ENCODE measurements at places on chromosomes 5 and 9.

- no peak for DNase-seq
Measured at GRCh38 chr9:90799271-90799852, 2.3 kb upstream of the SYK start.

DNA sequence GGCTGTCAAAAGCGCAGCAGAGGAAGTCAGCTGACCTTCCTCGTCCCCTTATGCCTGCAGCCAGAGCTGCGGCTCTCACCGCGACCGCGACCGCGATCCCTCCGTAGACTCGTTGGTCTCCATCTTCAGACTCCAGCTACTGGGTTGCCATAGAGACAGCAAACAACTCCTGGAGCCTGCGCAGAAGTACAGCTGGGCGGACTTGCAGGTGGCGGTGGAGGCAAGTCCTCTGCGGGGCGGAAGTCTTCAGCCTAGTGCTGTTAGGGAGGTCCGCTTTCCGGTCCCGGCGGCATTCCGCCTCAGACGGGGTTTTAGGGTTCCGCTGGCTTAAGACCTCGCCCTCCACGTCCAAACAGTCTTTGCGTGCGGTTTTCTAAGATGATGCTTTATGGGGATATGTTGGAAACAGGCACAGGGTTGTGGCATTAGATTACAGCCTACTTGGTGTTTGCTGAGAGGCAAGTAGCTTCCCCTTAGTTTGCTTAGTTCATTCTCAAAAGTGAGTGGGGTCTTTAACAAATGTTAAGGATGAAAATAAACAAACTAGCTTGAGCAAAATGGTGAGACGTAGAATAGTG, at the start of gene SPAG8:
TSS of gene SPAG8 (minus strand) at position 238 of the 578 bp plus-strand sequence. CDS start at position 123, 115 bp downstream.
- peak; percentile 91 for DNase-seq

DNA sequence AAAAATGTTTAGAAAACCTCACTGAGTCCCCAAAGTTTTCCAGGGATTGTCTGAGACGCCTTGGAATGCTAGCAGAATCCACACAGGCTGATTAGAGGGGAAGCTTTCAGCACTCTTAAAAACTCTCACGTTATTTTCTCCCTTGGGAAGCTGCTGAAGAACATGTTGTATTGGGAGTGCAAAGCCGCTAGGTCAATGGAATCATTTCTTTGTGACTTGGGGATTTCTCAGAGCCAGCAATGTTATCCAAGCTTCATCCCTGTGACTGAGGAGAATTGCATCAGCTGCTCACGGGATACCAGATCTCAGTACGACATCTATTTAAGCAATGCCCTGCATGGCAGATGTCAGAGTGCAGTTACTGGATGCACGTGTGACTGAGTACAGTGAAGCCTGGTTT, 426.4 kb upstream of the MPDZ start:
- no peak for DNase-seq

GRCh38 chr5:74063821-74064220, 437.8 kb downstream of the ARHGEF28 start:
- no peak for DNase-seq

DNA sequence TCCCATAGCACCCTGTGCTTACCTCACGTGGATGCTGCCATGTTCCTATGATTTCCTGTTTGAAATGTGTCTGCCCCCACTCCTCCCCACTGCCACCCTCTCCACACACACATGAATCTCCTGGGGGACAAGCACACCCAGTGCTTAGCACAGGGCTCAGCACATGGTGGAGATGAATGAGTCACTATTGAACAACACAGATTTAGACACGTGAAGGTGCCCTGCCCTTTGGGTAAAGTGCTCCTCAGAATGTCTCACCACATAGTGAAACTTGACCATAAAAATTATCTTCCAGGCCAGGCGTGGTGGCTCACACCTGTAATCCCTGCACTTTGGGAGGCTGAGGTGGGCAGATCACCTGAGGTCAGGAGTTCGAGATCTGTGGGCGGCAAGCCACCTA, 98.8 kb upstream of the PCA3 start:
- DNase-seq: no peak

GRCh38 chr5:30994176-30994575, 199.3 kb upstream of the CDH6 start:
- no peak for DNase-seq

DNA sequence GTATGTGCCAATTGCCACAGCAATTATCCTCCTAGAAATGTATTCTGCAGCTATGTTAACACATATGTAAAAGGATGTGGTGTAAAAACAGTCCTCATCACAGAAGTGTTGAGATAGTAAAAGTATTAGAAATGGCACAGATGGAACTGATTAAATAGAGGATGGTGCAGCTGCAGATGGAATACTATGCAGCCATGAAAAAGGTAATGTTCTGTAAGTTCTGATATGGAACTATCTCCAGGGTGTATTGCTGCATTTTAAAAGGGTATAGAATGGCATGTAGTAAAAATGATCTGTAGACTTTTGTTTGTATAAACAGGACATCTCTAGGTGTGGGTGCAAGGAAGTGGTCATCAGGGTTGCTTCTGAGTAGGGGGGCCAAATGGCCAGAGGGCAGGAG, 63.0 kb upstream of the PHYKPL start:
- DNase-seq: no peak

DNA sequence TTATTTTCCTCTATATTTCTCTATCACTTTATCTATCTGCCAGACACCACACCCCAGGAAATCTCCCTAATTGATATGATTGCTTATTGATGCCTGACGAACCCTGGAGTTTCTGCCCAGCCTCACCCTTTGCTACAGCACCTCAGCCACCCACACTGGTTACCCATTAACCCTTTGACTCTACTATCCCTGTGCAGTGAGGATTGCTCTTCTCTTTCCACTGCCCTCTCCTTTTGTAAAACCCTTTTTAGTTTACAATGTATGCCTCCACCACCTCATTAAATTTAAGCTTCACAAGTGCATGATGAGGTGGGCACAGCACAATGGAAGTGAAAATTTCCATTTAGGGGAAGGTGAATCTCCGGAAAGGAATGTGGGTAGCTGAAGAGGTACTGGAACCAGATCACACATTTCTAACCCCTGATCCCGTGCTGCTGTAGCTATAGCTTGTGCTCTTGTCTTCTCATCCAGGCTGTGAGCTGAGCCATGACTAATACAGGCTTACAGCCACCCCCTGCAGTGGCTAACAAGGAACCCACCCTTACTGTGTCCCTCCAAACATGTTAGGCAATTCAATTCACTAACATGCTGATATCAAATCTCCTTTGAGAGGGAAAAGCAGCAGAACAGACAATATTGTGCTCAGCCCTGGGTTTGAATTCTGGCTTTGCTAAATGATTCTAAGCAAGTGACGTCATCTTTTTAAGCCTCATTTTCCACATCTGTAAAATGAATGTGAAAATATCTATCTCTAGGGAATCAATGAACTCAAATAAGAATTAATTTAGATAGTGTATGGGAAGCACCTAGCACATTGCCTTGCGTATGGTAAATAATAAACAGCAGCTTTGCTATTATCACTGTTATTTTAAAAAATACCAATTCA, 186.9 kb upstream of the TRIM32 start:
- DNase-seq: no peak

GRCh38 chr5:82642313-82642712, 364.2 kb upstream of the RPS23 start:
- no peak for DNase-seq

DNA sequence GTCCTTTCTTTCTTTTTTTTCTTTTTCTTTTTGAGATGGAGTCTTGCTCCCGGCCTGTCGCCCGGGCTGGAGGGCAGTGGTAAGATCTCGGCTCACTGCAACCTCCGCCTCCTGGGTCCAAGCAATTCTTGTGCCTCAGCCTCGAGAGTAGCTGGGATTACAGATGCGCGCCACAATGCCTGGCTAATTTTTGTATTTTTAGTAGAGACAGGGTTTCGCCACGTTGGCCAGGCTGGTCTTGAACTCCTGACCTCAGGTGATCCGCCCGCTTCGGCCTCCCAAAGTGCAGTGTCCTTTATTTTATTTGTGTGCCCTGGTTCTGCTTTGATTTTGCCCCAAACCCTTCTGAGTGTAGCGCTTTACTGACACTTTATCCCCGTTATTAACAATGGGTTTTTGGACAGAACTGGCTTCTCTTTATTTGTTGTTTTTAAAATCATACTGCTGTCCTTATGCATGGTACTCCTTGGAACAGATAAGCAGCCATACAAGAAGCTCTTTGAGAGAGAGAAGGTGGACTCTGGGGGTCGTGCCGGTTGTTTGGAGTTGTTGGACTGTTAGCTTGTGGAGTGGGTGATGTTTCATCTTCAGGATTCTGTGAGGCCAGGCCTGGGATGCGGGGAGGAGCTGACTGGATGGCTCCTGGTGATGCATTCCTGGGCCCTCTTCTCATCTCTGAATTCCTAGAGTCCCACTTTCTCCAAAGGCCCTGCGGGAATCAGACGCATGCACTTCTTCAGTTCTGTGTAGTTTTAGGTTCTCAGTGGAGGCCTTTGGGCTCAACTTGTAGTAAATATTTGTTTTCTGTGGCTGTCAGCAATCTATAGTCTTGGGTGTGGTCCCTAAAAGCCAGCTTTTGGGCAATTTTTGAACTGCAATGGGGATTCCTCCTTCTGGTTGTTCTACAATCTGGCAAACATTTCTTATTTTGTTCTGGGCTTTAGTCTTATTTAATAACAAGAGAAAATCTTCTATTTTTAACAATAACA, 47.8 kb downstream of the PTTG1 start:
- no peak for DNase-seq

DNA sequence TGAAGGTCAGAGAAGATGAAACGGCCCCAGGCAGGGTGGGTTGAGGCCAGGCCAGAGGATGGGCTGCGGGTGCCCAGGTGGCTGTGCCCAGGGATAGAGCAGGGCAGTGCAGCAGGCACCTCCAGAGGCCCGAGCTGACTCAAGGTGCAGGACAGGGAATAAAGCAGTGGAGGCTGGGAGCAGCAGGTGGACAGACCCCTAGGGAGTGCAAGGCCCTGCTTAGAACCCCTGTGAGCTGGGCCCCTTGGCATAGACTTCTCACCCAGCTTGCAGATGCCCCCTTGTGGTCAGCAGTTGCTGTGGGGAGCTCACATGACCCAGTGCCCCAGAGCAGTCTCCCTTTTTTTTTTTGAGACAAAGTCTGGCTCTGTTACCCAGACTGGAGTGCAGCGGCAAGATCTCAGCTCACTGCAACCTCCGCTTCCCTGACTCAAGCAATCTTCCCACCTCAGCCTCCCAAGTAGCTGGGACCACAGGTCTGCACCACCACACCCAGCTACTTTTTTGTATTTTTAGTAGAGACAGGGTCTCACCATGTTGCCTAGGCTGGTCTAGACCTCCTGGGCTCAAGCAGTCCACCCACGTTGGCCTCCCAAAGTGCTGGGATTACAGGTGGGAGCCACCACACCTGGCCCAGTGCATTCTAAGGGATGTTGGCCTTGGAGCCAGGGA, 118.8 kb downstream of the WNK2 start:
- DNase-seq: peak; percentile 19

DNA sequence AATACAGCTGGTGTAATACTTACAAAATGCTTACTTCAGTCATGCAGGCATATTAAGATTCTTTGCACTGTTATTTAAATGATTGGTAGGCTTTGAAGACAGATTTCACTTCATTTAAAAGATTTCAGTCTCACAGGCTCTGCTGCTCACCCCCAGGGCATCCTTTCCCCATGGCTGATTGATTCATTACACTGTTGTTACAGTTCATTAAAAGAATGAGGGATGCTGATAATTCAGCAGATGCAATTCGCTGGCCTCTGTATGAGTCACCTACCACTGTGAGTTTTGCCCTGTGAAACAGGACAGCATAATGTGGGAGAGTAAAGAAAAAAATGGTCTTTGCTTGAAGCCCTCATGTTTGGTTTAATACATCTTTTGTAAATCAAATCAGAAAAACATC, 246.9 kb downstream of the CYLC2 start:
- no peak for DNase-seq

GRCh38 chr5:13045897-13046551, 898.5 kb downstream of the DNAH5 start:
- DNase-seq: no peak

GRCh38 chr9:120900824-120901223, 23.8 kb upstream of the PHF19 start:
- no peak for DNase-seq

DNA sequence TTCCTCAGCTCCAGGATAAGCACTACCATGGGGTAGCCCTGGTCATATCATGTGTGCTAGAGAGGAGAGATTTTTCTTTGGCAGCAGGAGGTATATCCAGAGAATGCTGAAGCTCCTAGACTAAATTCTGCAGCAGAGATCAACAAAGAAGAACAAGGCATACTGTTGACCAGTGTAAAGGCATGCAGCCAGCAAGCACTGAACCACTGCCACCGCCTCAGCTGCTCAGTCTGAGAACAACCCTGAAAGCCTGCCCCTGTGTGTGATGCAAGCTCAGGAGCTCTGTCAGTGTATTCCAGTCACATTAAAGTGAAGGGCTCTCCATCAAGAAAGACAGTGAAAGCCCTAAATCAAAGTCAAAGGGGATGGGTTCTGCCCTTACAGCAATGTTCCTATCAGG, 439.5 kb upstream of the CD180 start:
- DNase-seq: no peak

DNA sequence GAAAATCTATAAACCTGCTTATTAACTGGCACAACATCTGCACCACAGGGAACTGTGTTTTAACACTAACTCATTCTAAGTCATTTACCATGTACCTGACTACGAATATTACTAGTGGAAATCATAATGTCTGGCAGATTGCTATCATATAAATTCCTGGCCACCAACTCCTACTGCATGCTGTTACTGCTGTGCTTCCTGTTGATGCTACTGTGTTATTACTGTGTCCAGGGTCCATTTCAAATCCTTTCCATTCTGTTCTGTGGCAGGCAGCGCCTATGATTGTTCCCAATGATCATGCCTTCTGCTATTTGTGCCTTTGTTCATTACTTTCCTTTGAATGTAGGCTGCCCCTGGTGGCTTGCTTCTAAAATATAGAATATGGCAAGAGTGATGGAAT, 4.7 kb upstream of the ZNF131 start:
- DNase-seq: no peak

DNA sequence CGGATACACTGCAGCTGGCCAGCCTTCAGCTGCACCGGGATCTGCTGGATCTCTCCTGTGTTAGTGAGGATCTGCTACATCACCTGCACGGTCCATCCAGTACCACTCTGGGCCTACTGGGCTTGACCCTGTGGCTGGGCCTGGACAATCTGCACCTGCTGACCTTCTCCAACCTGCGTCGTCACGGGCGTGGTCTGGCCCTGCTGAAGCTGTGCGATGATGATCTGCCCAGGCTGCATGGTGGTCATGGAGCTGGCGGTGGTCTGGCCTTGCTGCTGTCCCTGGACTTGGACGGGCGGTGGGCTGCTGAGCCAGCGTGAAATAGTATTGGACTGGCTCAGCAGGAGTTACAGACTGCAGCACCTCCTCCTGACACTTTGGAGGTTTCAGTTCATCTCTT, 137.1 kb upstream of the GAS1 start:
- DNase-seq: no peak

GRCh38 chr9:98009936-98010335, 26.8 kb downstream of the ANP32B start:
- no peak for DNase-seq

GRCh38 chr9:97615439-97616072, 17.6 kb downstream of the TSTD2 start:
- DNase-seq: peak; percentile 19

DNA sequence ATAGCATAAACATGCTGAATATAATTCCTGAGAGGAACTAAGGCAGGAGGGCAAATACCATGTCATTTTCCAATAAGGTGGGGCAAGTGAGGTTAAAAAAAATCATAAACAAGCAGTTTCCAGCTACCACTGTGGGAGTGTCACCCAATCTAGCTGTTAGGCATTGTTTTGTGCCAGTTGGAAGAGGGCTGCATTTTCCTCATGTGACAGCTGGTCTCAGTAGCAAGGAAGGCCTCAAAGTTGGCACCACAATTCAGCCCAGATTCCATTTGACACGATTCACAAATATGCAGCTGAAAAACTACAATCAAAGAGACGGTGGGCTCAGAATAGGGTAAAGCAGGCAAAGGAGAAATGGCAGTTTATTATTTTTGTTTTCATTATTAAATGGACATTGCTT, 636.1 kb downstream of the KIF4B start:
- DNase-seq: no peak

All from activated CD8-positive, alpha-beta memory T cell treated with anti-CD3 and anti-CD28 coated beads for 4 hours (primary cell).